ENCODE measurements at places on chromosomes 13 and 19.

GRCh38 chr13:46925486-46925885 lies 28.6 kb upstream of the HTR2A start:
- DNase-seq = no peak

DNA sequence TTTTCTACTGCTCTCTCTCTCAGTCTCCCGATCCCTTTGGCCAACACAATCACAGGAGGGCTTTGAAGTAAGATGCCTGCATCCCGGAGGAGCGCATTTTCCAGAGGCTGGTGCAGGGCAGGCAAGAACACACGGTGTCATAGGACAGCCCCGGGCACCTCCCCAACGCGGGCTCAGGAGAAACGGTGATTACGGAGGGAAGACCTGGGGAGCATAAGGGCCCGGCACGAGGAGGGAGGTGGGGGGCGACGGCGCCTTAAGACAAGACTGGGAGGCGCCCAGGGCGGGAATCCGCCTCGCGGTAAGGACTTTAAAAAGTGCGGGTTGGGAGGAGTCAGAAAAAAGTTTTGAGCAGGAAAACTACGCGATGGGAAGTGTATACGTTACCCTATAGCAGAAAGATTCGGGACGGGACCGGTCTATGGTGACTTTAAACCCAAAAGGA lies 18.7 kb upstream of the ZNF888 start:
- peak; percentile 81 for DNase-seq

DNA sequence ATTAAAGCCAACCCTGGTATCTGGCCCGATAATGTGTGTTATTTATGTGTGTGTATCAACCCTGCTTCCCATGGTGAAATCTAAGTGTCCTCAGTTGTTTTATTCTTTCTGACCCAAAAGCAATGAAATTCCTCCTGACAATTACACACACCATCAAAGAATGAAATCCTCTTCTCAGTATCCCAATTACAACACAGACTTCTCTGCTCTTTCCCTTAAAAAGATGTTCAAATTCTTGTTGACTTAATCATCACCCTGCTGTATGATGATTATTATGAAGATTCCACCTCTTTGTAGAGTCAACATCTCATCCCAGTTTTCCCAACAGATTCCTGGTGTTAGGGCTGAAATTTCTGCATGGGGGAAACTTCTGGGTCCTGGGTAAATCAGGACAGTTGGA lies 8.9 kb upstream of the TRPC4 start:
- DNase-seq = no peak

DNA sequence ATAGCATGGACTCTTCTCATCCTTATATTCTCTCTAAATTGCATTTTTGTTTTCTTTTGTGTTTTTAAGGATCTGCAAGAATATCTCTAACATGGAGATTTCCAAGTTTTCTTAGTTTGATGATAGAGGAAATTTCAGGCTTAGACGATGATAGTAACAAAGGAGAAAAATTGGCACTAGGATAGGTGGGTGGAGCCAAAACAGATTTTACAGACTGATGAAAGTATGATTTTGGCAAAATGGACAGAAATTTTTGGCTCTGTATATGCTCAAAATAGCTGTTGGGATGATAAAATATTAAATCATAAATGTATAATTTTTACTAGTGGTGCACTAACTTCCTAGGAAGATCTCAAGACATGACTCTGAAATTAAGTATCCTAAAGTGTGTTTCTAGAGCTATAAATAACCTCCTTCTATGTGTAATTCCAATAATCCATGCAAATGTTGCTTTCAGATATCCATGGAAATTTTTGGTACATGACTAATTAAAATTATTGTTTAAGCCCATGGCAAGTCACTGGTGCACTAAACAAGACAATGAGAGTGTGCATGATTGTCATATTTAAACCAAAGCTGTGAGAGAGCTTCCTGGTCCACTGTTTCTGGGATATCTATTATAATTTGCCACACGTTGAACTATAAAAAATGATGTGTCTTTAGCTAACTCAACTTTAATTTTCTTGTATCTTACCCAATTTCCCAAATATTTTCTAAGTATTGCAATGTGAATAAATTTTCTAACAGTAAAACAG lies 55.8 kb upstream of the NBEA start:
- no peak for DNase-seq

GRCh38 chr19:33329736-33330135 lies 27.4 kb upstream of the CEBPA start:
- DNase-seq = no peak

DNA sequence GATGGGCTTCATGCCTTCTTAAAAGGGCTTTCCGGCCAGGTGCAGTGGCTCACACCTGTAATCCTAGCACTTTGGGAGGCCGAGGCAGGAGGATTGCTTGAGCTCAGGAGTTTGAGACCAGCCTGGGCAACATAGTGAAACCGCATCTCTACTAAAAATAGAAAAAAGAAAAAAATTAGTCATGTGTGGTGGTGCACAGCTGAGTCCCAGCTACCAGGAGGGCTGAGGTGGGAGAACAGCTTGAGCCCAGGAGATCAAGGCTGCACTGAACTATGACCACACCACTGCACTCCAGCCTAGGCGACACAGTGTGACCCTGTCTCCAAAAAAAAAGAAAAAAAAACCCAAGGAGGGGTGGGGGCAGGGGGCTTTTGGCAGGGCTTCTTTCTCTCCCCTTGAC lies 7.2 kb downstream of the CARS2 start:
- DNase-seq = no peak

GRCh38 chr19:15108145-15108844 lies 1.1 kb downstream of the SYDE1 start:
- DNase-seq = no peak

All from NCI-H2227 treated with DMSO at 0.1 percent for 48 hours (cell line).